ENCODE measurements at places on chromosomes 2 and 18. TPM values are rescaled to one million over a fixed set of nuclear protein-coding genes. Genes with fewer than 3 reads are reported as not detected.

GRCh38 chr2:235502336-235502735, 8.5 kb downstream of the AGAP1 start:
- no peaks in the 10 kb centered on the region for H3K36me3 ChIP-seq
- no peak overlapping the region for H3K4me3 ChIP-seq
- no peak for DNase-seq
- H3K27ac ChIP-seq: no peak overlapping the region

GRCh38 chr2:39937621-39938020, 158.6 kb upstream of the THUMPD2 start:
- H3K4me1 ChIP-seq: no peaks in the 10 kb centered on the region
- DNase-seq: no peak
- no peak overlapping the region for H3K4me3 ChIP-seq
- H3K27ac ChIP-seq: no peak overlapping the region
- no peaks in the 10 kb centered on the region for H3K36me3 ChIP-seq

GRCh38 chr2:128388499-128388941, 69.9 kb upstream of the HS6ST1 start:
- no peak overlapping the region for H3K4me3 ChIP-seq
- H3K27me3 ChIP-seq: no peaks in the 10 kb centered on the region
- no peaks in the 10 kb centered on the region for H3K36me3 ChIP-seq
- DNase-seq: no peak
- no peak overlapping the region for H3K27ac ChIP-seq

GRCh38 chr2:73870084-73870483, 22.7 kb upstream of the ACTG2 start:
- H3K4me1 ChIP-seq: no peaks in the 10 kb centered on the region
- H3K27ac ChIP-seq: no peak overlapping the region
- H3K27me3 ChIP-seq: no peaks in the 10 kb centered on the region
- H3K36me3 ChIP-seq: peaks cover 1% of the 10 kb centered on the region

DNA sequence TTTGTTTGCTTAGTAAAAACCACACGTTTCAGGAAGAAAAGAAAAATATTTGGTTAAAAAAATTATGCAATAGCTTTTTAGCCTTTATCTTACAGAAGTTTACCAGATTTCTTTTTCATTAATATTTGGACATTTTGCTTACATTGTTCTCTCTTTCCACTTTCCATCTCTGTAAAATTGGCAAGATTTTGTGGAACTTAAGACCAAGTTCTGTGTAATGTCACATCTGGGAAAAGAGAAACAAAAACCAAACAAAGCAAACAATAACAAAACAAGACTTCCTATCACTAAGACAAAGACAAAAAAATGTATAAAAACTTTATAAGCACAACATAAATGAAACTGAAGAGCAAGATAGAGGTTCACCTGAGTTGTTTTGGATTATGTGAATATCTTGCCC, 1392.1 kb upstream of the CELF4 start:
- H3K27me3 ChIP-seq: no peaks in the 10 kb centered on the region
- H3K36me3 ChIP-seq: no peaks in the 10 kb centered on the region
- DNase-seq: no peak
- H3K27ac ChIP-seq: no peak overlapping the region

TRAPPC8 gene
- 42.7 TPM for total RNA-seq

- no peak overlapping the region for H3K4me3 ChIP-seq
- H3K27ac ChIP-seq: peak overlapping the region; percentile 53
- DNase-seq: no peak
Measured at GRCh38 chr2:197292619-197293018, 18.0 kb downstream of the ANKRD44 start.

DNA sequence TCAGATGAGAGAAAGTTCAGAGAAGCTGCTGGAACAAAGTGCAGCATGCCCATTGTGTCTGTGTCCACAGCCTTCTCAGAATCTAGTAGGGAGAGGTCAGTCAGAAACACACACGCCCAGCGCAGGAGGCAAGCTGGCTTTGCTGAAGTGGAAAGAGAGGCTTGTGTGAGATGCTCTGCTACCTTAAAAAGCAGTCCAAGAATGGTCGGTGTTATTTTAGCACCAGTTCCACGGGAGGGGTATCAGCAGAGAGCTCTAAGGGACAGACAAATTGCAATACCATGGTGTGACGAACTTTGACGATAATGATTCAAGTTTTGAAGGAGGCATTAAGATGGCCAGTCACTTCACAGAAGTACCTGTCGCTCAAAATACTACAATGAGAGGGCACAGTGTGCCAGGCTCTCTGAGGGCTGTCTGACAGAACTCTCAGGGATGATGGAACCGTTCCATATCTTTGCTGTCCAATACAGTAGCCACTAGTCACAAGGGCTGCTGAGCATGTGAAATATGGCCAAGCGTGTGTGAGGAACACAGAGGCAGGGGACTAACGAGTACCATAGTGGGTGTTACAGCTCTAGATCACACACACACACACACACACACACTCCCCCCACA, 237.5 kb upstream of the TMEM200C start:
- H3K36me3 ChIP-seq: no peaks in the 10 kb centered on the region
- no peak overlapping the region for H3K27ac ChIP-seq
- H3K27me3 ChIP-seq: no peaks in the 10 kb centered on the region
- H3K4me3 ChIP-seq: no peak overlapping the region
- DNase-seq: no peak

DNA sequence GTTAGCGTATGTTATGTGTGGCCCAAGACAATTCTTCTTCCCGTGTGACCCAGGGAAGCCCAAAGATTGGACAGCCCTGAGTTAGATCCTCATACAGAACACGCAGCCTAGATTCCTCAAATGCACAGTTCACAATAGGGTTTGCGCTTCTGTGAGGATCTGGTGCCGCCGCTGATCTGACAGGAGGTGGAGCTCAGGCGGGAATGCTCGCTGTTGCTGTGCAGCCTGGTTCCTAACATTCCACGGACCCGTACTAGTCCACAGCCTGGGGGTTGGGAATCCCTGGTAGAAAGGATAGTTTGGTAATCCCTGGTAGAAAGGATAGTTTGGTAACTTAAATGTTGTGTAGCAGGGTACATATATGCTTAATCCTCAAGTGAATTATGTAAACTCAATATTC, 27.0 kb downstream of the MAPRE3 start:
- no peaks in the 10 kb centered on the region for H3K27me3 ChIP-seq
- no peak overlapping the region for H3K4me3 ChIP-seq
- no peak for DNase-seq
- H3K36me3 ChIP-seq: no peaks in the 10 kb centered on the region
- no peak overlapping the region for H3K27ac ChIP-seq
- no peaks in the 10 kb centered on the region for H3K4me1 ChIP-seq

- H3K4me3 ChIP-seq: no peak overlapping the region
- H3K27ac ChIP-seq: peak overlapping the region; percentile 42
- H3K27me3 ChIP-seq: no peaks in the 10 kb centered on the region
- peaks cover 19% of the 10 kb centered on the region for H3K4me1 ChIP-seq
Measured at GRCh38 chr2:159090514-159091201, 122.2 kb downstream of the TANC1 start.
